ENCODE measurements at places on chromosomes 7 and 10.

- peak; percentile 4 for DNase-seq
These were observed 81.8 kb downstream of the SGMS1 start for GRCh38 chr10:50541921-50542320.

DNA sequence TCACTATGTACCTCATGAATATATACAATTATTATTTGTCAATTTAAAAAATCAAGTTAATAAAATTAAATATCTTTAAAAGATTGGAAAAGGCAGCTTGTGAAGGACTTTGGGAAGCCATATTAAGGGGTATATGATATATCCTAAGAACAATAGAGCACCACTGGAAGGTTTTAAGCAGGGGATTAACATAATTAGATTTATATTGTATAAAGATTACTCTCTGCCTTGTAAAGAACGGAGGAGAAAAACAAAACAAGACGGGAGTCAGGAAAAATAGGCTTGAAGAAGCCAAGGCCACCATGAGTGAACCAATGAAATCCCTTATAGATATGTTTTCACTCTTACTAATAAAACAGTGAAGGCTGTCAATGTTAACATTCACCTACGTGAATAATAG, 11.1 kb upstream of the CNNM1 start:
- DNase-seq, result no peak

- DNase-seq, result no peak
These were observed 55.5 kb upstream of the CABCOCO1 start for GRCh38 chr10:61606959-61607907.

DNA sequence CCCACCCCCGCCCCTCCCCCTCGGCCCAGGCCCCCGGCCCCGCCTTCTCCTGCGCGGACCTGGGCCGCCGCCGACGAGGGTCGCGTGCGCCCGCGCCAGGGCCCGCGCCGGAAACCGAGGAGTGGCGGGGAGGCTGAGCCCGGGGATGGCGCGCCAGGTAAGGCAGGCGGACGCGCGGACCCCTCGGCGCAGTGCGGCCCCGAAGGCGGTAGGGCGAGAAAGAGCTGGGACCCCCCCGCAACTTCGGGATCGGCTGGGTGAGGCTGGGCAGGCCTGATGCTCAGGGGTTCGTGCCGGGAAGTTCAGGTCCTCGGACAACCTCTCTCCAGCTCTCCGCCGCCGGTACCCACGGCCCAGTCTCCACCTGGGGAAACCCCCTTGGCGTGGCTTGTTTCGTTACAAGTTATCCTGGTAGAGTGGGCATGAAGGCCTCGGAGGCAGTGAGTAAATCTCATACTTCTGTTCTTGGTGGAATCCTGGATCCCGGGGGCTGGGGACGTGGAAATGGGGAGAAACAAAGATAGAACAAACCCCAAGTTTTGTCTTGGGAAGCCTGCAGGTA, 58.4 kb downstream of the ZNF467 start:
- no peak for DNase-seq

GRCh38 chr10:52871191-52871843, 98.7 kb upstream of the MBL2 start:
- no peak for DNase-seq

DNA sequence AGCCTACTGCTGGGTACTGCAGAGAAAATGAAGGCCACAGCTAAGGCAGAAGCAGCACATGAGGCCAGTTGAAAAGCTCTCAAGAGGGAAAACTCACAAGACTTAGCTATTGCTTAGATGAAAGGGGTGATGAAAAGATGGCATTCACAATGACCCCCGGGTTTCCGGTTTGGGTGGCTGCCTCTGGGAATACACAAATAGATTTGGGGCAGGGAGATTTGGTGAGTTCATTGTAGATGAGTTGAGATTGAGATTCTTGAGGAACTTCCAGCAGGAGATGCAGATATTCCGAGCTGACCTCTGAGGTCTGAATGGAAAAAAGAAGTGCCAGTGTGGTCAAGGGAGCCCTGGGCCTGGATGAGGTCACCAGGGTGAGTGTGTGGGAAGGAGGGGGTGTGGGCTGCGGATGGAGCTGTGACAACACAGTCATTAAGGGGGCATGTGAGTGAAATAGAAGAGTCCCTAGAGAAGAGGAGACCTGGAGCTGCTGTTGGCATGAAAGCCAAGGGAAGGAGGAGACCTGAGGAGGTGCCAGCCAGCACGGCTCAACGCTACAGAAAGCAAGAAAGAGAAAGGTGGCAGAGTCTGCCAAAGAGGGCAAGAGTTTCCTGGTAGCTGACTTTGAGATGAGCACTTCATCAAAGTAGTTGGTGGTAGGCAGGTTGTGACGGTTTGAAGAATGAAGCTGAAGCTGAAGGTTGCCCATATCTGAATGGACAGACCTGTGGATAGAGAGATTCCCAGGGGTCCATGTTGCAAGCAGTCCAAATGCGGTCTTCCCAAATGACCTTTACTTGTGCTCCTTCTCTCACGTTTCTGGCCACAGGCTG, 43.7 kb downstream of the HIF1AN start:
- peak; percentile 32 for DNase-seq

GRCh38 chr7:19144661-19145433, at the start of gene FERD3L:
TSS of gene FERD3L (minus strand) at chr7:19145421. CDS start at chr7:19145362, 59 bp downstream.
- DNase-seq, result no peak

GRCh38 chr10:60042914-60043313, 136.6 kb upstream of the CCDC6 start:
- no peak for DNase-seq
